NCI-H748 treated with DMSO at 0.1 percent for 48 hours (cell line): ENCODE measurements at places on chromosomes 11 and 22.

DNA sequence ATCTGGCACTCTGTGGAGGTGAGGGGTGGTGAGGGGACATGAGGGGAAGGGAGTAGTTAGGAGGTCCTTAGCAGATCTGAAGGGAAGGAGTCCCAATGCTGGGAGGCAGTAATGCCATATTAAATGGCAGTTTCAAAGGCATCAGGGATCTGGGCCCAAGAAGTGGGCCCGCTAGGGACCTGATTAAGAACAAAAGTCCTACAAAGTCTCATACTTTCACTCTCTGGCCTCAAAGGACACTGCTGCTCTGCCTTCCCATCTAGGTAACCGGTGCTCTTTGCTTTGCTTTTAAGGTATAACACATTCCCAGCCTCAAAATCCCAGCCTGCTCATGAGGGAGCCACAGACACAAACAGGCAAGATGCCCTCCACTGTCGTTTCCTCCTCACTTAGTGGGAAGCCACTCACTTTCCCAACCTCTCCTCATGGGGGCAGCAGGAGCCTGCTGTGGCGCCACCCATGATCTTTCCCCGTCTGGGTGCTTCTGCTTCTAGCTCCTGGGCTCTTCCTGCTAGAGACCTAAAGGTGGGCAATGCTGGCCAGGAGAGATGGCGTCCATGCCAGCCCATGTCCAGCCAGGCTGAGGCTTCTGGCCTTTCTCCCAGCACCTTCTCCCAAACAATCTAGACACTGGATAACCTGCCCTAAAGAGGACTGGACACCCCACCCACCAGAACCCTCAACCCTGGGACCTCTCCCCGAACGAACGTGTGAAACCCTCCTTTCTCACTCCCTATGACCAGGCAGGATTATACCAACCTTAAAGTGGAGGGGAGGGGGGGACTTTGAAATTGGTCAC is 68.3 kb downstream of the PLEKHA7 start:
- DNase-seq: no peak

GRCh38 chr11:126153972-126154371 is 57.5 kb downstream of the RPUSD4 start:
- no peak for DNase-seq

DNA sequence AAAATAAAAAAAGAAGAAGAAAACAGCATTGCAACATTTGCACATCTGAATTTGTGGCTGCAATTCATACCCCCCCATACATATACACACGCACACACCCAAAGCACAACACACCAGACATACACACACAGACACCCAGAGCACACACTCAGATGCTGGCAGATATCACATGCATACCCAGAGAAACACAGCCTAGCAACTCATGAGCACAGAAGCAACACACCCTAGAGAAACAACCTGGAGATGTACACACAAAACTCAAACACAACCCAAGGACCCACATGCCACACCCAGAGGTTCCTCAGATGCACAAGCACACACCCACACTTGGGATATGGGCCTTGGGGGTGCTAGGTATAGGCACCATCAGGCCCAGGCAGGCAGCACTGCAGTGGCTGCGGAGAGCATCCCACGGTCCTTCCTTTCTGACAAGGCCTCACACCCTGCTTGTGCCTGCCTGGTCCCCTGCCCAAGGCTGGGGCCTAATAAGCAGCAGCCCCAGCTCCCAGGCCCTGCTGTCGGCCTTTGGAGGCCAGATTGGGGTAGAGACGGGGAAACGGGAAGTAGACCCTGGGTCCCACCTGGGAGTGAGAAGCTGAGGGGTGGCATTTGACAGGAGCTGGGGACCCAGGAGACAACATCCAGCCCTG is 3.1 kb downstream of the CST6 start:
- no peak for DNase-seq

DNA sequence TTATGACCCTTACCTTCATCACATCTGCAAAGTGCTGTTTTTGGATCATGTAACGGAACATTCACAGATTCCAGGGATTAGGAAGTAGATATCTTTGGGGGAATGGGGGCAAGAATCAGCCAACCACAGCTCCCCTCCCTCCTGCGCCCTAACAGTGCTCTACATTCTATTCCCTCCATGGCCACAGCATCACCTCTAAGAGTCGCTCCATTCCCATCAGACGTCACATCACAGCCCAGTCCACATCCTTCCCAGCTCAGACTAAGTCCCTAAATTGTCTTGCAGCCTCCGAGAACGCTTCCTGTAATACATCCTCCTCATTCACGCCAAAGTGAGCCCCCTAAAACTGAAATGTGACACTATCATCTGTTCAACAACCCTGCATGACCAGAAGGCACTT is 5.9 kb downstream of the SCGB1D1 start:
- no peak for DNase-seq

- DNase-seq: no peak
These were observed 53.9 kb downstream of the GGTLC2 start for GRCh38 chr22:22698263-22698750.

GRCh38 chr11:9615031-9615451 is 41.6 kb downstream of the WEE1 start:
- no peak for DNase-seq

DNA sequence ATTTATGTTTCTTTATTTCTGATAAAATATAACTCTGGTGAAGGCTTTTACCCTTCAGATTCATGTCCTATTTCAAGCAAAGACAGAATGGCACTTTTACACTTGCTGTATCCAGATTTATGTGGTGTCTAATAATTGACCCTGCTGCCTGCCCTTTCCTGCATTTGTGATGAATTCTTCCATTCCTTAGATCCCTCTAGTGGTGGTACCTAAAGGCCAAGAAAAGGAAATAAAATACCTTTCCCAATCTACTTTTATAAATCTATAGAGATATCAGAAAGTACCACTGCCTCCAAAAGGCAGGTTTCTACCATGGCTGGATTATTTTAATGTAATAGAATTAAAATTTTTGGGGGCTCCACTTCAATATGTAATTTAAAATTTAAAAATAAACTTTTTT is 34.2 kb downstream of the CCDC81 start:
- DNase-seq: no peak

DNA sequence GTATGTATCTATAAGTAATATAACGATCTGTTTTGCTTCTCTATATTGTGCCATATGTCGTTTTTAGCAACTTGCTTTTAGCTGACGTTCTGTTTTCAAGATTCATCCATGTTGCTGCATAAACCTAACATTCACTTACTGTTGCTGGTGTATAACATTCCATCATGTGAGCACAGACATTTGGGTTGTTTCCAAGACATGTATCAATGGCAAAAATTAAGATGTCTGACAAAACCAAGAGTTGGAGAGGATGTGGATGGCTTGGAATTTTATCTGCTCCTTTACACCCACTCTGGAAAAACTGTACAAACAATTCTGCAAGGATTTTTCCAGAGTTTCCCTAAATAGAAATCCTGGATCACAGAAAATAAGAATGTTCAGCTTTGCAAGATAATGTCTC is 40.9 kb downstream of the DGCR2 start:
- no peak for DNase-seq

- DNase-seq: no peak
These were observed 221.4 kb downstream of the DBX1 start for GRCh38 chr11:19938866-19939265.

DNA sequence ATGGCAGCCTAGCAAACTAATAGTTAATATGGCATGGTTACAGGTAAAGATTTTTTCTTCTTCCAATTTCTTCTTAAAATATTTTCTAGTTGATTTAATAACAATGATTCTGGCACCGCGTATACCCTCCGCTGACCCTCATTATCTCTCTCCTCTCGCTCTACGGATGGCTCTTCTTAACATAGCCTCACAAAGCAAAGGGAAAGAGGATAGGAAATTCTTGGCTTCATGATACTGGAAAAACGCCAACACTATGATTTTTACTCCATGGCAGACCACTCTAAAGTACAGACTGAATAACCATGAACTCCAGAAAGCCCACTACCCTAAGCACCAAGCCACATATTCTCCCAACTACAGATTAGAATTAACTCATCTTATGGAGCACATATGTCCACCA is 6.1 kb downstream of the PI4KA start:
- no peak for DNase-seq

DNA sequence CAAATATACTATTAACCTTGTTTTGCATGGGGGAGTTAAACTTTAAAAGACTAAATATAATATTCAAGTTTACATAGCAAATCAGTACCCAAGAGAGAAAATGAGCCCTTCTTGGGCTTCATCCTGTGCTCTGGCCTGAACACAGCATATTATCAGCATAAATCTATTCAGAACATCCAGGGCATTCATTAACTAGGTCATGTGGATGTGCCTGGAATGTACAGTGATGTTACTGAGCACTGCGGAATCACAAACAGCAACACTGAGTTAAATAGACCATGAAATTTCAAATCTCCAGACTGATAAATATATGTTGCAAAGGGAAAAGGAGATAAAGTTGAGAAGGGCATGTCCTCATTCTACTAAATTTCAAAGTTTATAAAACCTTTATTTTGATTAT is 426.4 kb downstream of the AASDHPPT start:
- DNase-seq: no peak

- no peak for DNase-seq
These were observed 3.1 kb downstream of the PNPLA5 start for GRCh38 chr22:43888740-43889139.

DNA sequence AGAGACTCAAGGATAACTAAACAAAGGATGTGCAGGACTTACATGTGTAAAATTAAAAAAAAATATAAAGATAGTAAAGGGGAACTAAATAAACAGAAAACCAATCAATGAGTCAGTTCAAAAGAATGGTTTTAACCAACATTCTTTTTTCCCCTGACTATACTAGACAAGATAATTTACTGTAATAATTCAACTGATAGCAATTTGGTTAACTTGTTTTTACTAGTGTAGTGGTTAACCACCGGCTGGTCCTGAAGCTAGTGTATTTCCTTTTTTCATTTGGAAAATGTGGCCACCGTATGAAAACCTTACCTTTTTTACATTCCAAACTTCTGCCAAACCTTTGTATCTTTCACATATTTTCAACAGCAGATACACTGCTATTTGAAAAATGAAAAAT is 123.1 kb downstream of the ARHGAP42 start:
- DNase-seq: no peak

DNA sequence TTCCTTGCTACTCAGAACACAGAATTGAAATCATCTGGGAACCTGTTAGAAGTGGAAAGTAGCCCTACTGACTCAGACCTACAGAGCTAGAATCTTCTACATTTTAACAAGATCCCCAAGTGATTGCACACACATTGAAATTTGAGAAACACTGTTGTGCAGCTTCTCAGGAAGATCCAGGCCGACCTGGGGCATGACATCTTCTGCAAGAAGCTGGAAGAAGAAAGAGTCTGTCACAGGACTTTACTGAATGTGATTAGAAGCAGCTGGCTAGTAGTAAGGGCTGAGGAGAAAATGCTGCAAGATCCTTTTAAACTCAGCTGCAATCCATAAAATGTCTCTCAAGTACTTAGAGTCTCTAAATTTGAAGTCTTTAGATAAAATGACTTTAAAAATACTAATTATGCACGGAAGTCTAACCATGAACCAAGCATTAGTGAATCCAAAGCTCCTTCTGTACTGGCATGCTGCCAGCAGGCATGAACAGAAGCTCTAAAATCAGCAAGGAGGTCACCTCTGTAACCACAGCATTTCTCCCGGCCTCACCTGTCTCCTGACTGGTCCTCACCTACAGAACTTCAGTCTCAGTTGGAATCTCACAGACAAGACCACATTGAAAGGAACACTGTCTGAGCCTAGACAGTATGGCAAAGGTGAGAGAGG is 85.0 kb downstream of the SERGEF start:
- DNase-seq: no peak

DNA sequence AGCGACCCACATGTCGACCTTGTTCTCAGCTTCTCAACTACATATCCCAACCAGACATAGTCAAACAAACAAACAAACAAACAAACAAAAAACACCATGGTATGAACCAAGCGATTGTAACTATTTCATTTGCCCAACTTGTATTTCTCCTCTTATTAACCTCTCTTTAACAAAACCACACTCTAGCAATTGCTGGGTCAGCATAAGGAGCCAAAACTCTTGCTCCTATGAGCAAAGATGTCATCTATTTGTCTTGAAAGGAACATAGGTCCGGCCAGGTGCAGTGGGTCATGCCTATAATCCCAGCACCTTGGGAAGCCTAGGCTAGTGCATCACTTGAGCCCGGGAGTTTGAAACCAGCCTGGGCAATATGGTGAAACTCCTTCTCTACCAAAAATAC is 145.6 kb downstream of the WT1 start:
- DNase-seq: no peak

DNA sequence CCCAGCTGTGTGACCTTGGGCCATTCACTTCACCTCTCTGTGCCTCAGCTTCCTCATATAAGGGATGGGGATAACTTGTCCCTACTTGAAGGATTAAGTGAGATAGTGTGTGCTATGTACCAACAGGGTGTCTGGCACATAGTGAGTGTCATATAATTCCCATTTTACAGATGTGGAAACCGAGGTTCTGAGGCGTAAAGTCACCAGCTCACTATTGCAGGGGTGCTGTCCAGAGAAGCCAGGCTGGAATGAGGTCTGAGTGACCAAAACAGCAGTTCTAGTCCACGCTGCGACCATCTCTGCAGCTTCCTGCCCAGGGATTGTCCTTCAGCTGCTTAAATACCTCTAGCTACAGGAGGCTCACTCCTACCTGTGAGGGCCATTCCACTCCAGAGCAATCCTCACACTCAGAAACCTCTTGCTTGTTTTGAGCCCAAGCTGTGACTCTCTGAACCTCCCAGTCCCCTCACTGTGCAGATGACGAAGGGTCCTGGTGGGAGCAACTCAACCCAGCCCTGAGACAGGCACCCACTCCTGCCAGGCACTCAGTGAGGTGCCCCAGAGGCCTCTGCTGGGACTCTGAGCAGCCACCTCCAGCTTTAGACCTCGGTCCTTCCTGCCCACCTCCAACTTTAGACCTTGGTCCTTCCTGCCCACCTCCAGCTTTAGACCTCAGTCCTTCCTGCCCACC is 5.8 kb downstream of the MB start:
- no peak for DNase-seq

DNA sequence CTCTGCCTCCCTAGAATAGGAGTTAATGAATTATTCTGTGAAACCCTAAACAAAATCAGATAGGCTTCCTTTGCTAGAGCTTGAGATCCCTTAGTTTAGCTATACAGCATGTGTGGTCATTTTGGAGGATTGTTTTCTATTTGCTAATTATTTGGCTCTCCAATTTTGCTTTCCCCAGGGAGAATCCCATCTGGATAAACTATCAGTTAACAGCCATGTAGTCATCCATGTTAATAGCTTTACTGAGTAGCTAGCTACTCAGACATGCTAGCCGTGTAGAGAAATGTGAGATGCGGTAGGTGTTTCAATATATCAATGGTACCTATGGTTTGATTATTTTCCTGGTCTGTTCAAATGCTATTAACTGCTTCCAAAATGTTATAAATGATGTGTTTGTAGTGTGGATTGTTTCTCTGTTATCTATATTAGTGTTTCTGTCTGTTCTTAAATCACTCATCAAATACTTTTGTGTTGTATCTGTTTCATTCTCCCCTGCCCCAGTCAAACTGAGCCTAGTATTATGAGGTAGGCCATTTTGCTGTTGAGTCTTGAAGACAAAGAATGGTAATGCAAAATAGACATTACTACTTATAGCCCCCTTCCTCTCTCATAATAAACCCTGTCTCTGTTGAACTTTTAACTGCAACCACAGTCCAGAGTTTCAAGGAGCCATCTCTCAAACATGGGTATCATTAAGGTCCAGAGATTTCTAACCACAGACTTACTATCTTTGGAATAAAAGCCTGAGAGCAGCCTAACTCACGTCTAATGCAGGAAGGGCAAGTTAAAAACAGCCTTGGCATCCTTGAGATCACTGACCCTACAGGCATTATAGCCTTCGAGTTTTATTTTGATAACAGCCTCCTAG is 56.1 kb upstream of the GRAMD1B start:
- DNase-seq: no peak
